Activated CD8-positive, alpha-beta memory T cell treated with anti-CD3 and anti-CD28 coated beads, Interleukin-2, amount 50 U/mL, for 4 hours (primary cell): ENCODE measurements at places on chromosomes 4 and X.

GRCh38 chr4:138897811-138898226 is 117.8 kb upstream of the NOCT start:
- DNase-seq, result no peak

- DNase-seq, result no peak
Observed at GRCh38 chr4:22672519-22672918, 20.2 kb upstream of the GBA3 start.

DNA sequence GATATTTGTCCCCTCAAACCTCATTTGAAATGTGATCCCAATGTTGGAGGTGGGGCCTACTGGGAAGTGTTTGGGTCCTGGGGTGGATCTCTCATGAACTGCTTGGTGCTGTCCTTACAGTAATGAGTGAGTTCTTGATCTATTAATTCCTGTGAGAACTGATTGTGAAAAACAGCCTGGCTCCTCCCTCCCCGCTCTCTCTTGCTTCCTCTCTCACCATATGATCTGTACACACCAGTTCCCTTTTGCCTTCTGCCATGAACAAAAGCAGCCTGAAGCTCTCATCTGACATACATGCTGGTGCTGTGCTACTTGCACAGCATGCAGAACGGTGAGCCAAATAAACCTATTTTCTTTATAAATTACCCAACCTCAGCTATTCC is 11.2 kb upstream of the YIPF7 start:
- DNase-seq, result no peak

- no peak for DNase-seq
Observed at GRCh38 chr4:115657991-115658650, 544.7 kb upstream of the NDST4 start.

GRCh38 chr4:157779081-157779480 is 393.7 kb downstream of the GASK1B start:
- no peak for DNase-seq

GRCh38 chr4:169975838-169976796 is 50.1 kb downstream of the MFAP3L start:
- no peak for DNase-seq

GRCh38 chr4:113838460-113838859 is 76.9 kb upstream of the CAMK2D start:
- no peak for DNase-seq

DNA sequence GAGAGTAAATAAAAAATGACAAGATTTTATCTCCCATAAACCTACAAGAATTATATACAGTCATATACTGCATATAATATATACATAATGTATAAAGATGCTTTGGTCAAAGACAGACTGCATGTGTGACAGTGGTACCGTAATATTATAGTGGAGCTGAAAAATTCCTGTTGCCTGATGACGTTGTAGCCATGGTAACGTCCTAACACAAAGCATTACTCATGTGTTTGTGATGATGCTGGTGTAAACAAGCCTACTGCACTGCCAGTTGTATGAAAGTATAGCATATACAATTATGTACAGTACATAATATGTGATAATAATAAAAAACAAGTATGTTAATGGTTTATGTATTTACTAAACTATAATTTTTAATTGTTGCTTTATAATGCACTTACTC is 245.2 kb upstream of the CENPE start:
- DNase-seq, result no peak
